ENCODE measurements at places on chromosomes 4 and X. TPM values are rescaled to one million over a fixed set of nuclear protein-coding genes. Genes with fewer than 3 reads are reported as not detected.

EXOC1L gene
- polyA plus RNA-seq = not detected

AMTN gene
- not detected for polyA plus RNA-seq

ADH7 gene
- polyA plus RNA-seq = not detected

SAT1 gene
- polyA plus RNA-seq = 204 TPM

PTCHD1 gene
- not detected for polyA plus RNA-seq

TRPC5OS gene
- polyA plus RNA-seq = 0.02 TPM
